ENCODE measurements at places on chromosomes 11 and 22. TPM values are rescaled to one million over a fixed set of nuclear protein-coding genes. Genes with fewer than 3 reads are reported as not detected.
A peak's percentile ranks its signal among the peaks of the same experiment; 100 is the strongest.

GRCh38 chr22:20918663-20919218 lies 1.5 kb downstream of the CRKL start:
- H3K4me3 ChIP-seq: peak overlapping the region; percentile 95
- DNase-seq: no peak
- peaks cover 19% of the 10 kb centered on the region for H3K36me3 ChIP-seq
- peak overlapping the region; percentile 93 for H3K27ac ChIP-seq
- H3K27me3 ChIP-seq: no peaks in the 10 kb centered on the region

DNA sequence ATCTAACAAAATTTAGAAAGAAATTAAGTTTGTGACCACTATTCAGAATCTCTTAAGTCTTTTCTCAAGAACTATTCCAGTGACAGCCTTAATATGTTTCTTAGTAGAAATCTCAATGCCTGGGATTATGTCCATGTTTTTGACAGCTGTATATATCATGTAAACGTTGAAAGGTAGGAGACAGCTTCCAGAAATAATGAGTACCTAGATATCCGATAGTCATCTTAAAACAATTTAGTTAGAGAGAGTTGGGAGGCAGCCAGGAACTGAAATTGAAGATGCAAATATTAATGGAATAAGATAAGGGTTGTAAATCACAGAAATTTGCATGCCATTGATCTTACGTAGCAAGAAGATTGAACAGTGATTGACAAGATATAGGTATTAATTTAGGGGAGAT lies 955.2 kb downstream of the JRKL start:
- no peak overlapping the region for H3K27ac ChIP-seq
- no peak for DNase-seq
- no peaks in the 10 kb centered on the region for H3K27me3 ChIP-seq
- no peaks in the 10 kb centered on the region for H3K36me3 ChIP-seq

DNA sequence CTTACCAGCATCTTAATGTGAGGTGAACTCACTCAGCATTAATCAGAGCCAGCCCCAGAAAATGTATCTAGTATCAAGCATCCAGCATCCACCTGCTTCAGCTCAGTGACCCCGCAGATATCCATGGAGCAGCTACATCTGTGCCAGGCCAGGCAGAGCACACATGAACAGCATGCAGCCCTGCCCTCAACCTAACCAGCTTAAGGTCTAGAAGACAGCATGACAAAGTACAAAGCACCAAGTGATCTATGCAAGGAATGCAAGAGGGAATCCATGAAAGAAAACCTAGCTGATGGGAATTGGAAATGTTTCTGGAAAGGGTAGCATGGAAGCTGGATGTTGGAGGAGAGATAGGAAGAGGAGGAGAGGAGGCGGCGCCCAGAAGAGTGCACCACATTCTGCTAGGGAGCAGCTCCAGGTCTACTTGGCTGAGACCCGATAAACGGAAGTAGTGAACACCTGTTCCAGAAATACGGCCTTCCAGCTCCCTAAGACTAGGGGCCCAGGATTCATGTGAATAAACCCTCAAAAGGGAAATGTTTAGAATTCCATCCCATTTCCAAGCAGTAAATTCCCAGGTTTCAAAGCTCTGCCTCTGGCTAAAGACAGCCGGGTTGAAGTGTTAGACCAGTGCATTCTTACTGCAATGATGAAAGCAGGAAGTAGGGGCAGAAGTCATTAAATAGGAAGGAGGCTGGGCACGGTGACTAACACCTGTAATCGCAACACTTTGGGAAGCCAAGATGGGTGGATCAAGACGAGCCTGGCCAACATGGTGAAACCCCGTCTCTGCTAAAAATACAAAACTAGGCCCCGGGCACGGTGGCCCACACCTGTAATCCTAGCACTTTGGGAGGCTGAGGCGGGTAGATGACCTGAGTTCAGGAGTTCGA lies 23.5 kb upstream of the L3MBTL2 start:
- H3K4me1 ChIP-seq: peaks cover 36% of the 10 kb centered on the region
- H3K27me3 ChIP-seq: no peaks in the 10 kb centered on the region
- H3K4me3 ChIP-seq: no peak overlapping the region
- peaks cover 30% of the 10 kb centered on the region for H3K36me3 ChIP-seq

- DNase-seq: no peak
- no peaks in the 10 kb centered on the region for H3K36me3 ChIP-seq
- no peak overlapping the region for H3K27ac ChIP-seq
- H3K27me3 ChIP-seq: no peaks in the 10 kb centered on the region
Observed at GRCh38 chr11:47148903-47149531, 27.7 kb downstream of the ARFGAP2 start.

Gene MRGPRX3
- total RNA-seq: not detected

Gene GRIA4
- 17.9 TPM for total RNA-seq

Gene OR6T1
- total RNA-seq: not detected

All from WTC11 (cell line).